Prostate gland (tissue), 2 donors: ENCODE measurements at places on chromosomes 1 and 21. TPM values are rescaled to one million over a fixed set of nuclear protein-coding genes. Genes with fewer than 3 reads are reported as not detected.
A peak's percentile ranks its signal among the peaks of the same experiment; 100 is the strongest.

Gene SPRR2D
- not detected for total RNA-seq

DNA sequence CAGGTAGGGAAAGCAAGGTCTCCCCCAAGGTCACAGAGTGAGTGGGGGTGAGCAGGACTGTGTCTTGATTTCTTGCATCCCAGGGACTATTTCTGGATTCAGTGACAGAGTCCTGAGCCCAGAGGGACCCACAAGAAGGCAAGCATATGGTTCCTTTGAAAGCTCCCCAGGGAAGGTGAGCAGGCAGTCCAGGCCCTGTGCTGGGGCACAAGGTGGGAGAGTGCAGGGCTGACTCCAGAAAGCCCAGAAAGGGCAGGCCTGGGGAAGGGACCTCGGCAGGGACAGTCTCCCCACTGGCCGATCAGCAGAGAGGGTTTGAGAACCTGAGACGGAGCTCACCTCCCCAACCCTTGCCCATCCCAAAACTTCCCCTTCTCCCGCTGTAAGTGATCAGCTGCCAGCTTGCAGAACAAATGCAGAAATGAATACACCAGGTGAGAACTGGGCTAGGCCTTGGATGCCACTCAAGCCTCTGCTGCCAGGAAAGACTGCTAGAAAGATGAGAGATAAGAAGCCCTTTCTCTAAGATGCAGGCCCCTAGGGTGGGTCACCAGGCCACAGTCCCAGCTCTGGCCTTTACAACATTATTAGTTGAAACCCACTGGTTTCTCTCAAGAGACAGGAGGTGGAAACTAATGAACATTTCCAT, 121.0 kb downstream of the GLIS1 start:
- no peak for DNase-seq

DNA sequence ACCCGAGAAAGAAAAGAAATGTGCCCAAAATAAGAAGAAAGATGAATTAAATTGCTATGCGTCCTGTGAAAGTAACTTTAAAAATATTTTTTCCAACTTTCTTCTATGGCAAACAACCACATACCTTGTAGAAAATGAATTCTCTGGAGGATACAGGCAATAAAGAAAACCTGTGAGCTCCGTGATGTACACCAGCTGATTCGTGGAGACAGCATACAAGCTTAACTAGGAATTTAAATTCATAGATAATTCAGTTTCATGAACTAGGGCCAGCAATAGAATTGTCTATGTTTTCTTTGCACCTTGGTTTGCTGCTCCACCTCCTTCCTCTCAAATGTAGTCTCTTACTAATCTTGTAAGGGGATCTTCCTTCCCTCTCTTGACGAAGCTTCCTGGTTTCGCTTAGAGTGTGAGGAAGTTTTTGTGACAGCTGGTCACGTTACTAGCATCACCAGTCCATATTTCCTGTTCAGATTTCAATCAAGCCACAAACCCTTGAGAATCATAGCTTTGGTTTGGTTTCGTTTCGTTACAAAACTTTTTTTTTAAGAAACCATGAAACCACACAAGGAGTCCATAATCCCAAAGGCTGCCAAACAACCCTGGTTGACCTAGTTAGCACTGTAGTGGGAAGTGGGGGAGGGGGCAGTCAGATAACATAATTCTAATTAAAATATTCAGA, 35.8 kb downstream of the GREM2 start:
- no peak for DNase-seq

Gene RIPPLY3
- 0.34 TPM for total RNA-seq

- DNase-seq, result no peak
These were observed 6.6 kb upstream of the NTPCR start for GRCh38 chr1:232943679-232944252.

- peak; percentile 74 for DNase-seq
These were observed 185.8 kb downstream of the PCP4 start for GRCh38 chr21:40053007-40053406.

Gene VASH2
- total RNA-seq, result 2.6 TPM

Gene PDC
- not detected for total RNA-seq

GRCh38 chr1:83813576-83813975, 185.4 kb downstream of the TTLL7 start:
- no peak for DNase-seq

Gene GOLT1A
- total RNA-seq, result 3.0 TPM

- DNase-seq, result no peak
These were observed 105.6 kb upstream of the TMPRSS2 start for GRCh38 chr21:41613533-41613909.

DNA sequence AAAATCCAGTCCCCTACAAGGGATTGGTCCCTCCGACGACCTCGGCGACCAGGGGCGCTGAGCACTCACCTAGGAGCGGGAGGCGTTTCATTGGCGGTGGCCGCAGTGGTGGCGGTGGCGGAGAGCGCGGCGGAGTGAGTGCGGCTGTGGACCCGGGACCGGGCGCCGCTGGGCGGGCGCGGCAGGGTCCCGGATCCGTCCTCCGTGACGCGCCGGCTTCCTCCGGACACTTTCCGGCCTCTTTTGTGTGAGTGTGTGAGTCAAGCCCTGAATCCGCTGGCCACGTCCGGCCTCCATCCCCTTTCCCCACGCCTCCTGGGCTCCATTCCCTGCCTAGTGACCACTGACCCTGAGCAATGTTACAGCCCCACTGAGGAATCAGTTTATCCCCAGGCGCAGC, at the start of gene ADGRL4:
Gene ADGRL4, minus strand, starts transcription at position 167 of the 400 bp plus-strand sequence. Its CDS starts 76 bp downstream, at position 91.
- DNase-seq, result no peak

Gene FH
- 45.4 TPM for total RNA-seq

GRCh38 chr1:234649432-234650081, 39.6 kb upstream of the IRF2BP2 start:
- DNase-seq, result no peak

- DNase-seq, result no peak
These were observed 9.8 kb upstream of the SMAP2 start for GRCh38 chr1:40363721-40364120.

Gene CASQ1
- 1.2 TPM for total RNA-seq

DNA sequence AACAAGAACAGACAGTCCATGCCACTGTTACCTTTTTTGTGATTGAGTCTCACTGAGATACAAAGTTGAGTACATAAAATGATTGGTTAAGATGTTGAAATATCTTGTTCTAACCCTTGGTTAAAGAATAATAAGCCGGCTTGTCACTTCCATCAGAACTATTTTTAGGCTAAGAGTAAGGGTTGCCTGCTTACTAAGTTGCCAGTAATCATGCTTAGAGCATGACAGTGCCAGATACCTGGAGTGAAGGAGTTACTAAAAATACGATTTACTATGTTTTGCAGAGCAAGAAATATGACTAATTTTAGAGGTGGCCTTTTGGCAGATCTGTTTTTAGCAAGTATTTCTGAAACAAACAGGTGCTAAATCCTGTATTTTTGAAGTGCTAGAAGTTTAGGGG, 6.0 kb downstream of the HUNK start:
- no peak for DNase-seq

- DNase-seq, result no peak
These were observed 71.3 kb upstream of the PKN2 start for GRCh38 chr1:88612773-88613172.

GRCh38 chr1:174408146-174408545, 39.6 kb upstream of the GPR52 start:
- DNase-seq, result no peak

DNA sequence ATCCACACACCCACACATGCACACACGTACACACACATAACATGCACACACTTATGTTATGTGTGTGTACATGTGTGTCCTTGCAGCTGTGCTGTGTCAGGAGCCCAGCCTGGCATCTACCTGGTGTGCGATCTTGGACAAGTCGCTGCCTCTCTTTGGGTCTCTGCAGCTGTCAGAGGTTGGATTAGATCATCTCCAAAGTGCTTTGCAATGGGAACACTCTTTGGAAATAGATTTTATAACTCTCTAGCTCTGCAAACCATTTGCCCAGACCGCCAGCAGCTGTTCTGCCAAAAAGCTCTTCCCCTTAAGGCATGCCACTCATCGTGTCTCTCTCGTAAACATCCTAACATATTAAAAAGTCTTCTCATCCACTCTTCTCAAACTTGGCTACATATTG, 4.7 kb downstream of the PKP1 start:
- no peak for DNase-seq

Gene IQCC
- total RNA-seq, result 5.2 TPM

Gene PTGER3
- 3.6 TPM for total RNA-seq

- no peak for DNase-seq
These were observed 100.0 kb downstream of the HHAT start for GRCh38 chr1:210428696-210429095.

DNA sequence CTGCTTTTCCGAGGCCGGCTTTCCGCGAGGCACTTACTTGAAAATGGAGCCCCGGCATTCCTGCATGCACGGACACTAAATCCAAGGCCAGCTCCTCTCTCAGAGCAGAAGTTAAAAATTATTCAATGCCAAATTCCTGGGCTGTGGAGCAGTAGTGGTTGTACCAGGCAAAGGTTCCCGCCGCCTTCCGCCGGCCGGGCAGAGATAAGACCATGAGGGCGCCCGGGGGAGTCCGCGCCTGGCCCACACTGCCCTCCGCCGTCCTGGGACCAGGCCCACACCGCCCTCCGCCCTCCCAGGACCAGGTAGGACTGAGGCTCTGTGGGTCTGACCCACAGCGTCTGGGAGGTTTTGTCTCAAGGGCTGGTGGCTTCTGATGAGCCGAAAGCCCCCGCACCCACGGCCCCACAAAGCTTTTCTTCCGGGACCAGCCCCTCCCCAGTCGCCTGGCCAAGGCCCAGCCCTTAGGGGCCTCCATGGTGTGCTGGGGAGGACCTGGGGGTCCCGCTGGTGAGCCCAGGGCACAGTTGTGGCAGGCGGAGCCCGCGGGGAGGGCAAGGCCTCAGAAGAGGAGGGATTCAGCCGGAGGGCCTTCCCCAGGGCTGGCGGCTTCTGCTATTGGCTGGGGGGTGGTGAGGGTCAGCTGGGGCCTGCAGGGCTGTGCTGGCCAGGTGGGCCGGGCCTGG, 12.7 kb upstream of the C1orf159 start:
- no peak for DNase-seq
